ENCODE measurements at places on chromosomes 5 and 9.

- DNase-seq: no peak
Measured at GRCh38 chr9:15346837-15347236, 39.8 kb upstream of the TTC39B start.

- no peak for DNase-seq
Measured at GRCh38 chr5:55982957-55983381, 11.8 kb downstream of the IL6ST start.

DNA sequence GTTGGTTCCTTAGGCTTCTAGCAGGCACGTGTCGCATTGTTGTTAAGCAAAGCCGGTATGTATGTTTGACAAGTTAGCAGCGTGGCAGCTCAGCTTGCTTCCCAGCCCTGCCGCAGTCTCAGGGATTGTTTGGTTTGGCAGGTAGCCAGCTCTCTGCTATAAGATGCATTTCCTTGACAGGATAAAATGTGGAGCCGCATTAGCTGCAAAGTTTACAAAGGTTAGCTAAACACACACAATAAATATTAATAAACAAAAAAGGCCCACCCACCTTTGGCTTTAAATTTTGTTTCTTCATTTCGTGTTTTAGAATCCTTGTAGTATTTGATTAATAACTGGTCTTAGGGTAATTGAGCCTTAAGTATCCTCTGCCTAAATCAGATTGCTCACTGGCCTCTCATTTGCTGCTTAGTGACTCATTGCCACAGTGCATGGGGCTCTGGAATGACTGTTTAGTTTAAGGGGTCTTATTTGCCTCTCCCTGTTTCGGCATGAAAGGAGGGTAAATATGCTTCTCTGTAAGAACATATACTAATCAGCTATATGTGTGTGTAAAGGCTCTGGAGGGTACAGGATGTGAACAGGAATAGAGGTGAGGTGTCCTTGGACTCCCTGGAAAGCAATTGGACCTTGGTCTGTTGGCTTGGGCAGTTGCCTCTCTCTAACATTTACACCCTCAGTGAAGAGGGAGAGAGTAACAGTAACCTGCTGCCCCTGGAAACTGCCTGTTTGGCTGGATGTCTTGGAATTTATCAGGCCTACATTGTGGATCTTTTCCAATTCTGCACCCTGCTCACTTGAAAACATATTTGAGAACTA is 122.0 kb downstream of the GDNF start:
- DNase-seq: no peak

DNA sequence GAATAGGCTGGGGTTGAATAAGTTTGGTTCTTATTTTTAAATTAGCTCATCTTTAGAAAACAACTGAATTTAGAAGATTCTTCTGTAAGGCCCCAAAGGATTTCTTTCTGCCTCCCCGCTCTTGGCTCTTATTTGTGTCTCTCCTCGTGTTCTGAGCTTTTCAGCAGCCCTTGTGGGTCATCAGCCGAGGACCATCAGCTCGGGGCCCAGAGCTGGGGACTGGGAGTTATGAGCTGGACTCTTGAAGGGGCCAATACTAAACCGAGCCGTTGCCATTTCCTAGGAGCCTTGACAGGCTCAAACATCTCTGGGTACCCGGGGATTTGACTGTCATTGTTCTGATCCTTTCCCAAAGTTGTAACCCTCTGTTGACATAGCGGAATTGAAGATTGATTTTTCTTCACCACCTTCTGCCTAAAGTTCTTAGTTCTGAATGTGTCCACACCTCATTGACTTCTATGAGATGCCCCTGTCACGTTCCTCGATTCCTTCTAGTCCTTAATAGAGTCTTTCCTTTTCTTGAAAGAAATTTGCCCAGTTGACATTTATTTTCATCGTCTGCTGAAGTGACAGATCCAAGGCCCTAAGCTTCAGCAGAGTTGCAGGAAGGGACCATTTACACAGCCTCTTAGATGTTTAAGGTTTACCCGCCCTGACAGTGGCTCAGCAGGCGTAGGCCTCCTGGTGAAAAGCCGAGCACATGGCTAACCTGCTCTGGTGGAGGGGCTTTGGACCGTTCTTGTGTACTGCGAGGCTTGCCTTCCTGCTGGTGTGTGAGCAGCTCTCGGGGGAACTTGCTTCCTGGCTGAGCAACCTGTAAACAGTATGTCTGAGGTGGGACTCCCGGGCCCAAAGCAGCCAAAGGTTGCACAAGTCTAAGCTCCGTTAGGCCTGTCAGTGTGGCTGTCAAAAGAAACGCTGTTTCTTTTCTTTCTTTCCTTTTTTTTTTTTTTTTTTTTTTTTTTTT is 24.0 kb downstream of the ABL1 start:
- DNase-seq: no peak

GRCh38 chr9:21028466-21028865 is 3.0 kb downstream of the HACD4 start:
- peak; percentile 55 for DNase-seq

DNA sequence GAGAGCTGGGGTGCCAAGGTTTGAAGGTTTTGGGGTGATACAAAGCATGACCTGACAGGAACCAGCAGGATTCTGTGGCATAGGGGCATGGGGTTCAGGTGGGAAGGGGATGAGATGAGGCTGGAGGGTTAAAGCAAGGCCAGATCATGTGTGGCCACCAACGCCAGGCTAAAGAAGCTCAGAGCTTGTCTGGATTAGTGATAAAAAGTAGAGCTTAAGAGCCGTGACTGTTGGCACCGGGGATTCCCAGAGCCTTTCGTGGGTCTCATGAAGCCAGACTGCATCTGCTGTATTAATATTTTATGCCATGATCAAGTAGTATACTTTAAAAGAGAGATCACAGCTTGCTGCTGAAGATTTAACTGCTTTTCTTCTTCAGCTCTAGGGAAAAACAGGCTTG is 8.5 kb upstream of the GSN start:
- DNase-seq: no peak

DNA sequence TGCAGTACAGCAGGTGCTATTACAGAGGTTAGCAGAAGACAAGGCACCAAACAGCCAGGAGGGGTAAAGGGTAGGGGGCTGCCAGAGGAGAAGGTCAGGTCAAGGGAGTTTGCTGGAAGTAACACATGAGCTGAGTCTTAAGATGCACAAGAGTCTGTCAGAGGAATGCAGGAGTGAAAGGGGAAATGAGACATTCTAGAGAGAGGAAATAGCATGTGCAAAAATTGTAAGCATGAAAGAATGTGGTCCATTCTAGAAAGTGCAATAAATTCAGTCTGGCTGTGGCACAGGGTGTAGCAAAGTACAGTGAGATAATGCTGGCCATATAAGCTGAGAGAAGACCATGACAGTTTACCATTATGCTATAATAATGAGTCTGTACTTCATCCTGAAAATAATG is 6.6 kb downstream of the GOLGA1 start:
- DNase-seq: no peak

GRCh38 chr9:113888336-113888735 is 12.2 kb downstream of the ZNF618 start:
- no peak for DNase-seq

DNA sequence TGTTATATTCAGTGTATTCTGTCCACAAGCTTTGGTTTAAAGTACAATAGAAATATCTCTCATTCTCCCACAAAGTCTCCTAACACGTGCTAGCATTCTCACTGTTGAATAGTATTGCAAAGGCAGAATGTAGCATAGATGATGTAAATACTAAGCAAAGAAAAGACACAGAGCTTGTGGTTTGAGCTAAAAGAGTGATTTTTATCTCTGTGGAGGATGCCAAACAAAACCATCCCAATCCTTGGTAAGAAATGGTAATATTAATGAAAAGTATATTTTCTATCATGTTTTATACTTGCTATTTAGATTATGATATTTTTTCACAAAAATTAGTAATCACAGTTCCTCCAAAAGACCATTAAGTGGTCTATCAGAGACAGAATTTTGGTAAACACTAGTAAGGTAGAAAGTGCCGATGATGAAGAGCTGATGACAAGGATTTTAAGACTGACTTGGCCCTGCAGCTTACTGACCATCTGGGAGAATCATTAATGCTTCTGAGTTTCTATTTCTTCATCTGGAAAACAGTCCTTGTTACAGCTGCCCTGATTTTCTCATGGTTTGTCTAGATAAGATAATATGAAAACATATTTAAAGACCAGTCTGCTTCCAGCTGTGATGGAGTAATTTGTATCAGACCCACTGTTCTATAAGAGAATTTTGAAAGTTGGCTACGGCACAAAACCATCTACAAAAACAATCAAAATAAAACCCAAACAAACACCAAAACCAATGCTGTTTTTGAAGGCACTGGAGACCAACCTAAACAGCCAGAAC is 510.2 kb downstream of the SPATA31D1 start:
- DNase-seq: no peak

- peak; percentile 89 for DNase-seq
Measured at GRCh38 chr5:102223542-102224477, 72.3 kb downstream of the SLCO4C1 start.

DNA sequence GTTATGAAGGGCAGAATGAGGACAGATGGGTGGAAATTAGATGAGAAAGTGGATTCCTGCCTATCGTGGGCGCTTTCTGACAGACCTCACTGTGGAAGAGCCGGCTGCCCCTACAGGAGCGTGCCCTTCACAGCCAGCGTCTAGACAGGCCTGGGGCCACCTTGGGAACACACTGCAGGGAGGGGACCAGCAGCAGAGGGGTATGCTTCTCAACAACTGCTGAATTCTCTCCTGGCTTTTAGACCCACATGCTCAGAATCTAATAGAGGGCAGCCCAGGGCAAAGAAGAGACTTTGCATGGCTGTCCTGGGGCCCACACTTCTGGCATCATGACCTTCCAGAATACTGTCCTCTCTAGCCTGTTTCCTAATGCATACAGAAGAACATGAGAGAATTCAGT is 2.1 kb upstream of the SEMA4D start:
- no peak for DNase-seq

DNA sequence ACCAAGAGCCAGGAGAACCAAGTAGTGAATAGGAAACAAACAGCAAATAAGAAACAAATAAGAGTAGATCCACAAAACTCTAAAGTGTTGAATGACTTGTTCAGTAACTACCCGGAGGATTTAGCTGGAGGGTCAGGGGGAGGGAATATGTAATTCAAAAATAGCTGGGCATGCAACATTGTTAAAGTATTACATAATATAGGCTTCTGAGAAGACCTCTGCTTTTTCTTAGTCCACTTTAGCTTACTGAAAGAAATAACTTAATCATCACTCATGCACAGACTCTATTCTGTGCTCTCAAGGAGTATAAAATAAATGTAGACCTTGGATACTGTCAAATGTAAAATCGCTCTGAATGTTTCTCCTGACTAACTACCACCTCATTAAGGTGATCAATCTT is 183.2 kb upstream of the POU5F2 start:
- DNase-seq: no peak

DNA sequence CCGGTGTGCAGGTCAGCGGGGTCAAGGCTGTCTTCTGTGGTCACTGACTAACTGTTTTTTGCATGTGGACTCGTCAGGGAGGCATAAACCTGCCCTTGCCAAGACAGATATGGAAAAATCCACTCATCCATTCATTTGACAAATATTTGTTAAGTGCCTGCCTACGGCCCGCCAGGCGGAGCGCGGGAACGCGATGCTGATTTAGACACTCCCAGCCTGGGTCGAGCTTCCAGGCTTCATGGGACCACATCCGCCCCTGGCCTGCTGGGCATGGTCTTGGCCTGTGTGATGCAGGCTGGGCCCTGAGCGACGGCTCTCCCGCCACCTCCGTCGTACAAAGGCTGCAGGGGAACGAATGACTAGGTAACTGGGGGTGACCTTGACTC is 18.1 kb downstream of the MYMK start:
- no peak for DNase-seq

GRCh38 chr5:964821-965220 is 43.8 kb upstream of the NKD2 start:
- DNase-seq: no peak

DNA sequence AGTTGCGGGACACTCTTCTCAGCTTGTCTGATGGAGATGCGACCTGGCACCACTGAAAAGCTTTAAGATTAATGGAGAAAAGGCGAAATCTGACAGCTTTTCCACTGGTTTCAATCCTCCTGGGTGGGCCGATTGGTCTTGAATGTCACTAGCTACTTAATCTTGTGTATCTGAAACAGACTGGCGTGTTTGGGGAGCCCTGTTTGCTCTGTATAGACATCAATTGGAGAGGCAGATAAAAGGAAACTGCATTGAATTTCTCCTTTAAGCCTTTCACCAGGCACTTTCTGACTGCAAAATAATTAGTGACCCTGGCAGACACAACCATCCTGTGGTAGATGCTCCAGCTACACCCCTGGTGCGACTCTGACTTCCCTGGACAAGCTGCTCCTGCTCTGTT is 224.2 kb downstream of the NDUFS4 start:
- DNase-seq: no peak

DNA sequence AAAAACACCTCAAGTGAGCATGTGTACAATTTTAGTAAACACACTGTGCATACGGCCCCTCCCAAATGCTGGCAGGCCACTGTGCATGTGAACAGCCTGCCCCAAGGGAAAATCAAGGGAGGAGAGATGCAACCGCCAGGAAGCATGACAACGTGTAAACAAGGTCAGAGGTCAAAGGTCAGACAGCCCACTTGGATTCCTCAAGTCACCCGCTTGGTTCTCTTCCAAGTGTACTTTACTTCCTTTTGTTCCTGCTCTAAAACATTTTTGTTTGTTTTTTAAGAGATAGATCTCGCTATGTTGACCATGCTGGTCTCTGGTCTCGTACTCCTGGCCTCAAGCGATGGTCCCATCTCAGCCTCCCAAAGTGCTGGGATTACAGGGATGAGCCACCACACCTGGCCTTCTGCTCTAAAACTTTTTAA is 126.7 kb upstream of the SHB start:
- DNase-seq: peak; percentile 45

GRCh38 chr5:98727686-98728085 is 45.8 kb upstream of the RGMB start:
- DNase-seq: no peak

DNA sequence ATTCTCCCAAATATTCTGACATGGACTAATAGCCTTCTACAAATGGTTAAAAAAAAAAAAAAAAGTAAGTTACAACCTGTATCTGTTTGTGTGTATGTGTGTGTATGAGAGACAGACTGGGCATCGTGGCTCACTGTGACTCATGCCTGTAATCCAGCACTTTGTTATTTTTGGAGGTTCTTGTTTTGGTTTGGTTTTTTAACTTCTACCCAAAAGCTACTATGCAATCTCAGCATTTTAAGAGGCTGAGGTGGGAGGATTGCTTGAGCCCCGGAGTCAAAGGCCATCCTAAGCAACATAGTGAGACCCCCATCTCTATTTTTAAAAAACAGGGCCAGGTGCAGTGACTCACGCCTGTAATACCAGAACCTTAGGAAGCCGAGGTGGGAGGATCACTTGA is 17.6 kb upstream of the HAVCR1 start:
- no peak for DNase-seq

GRCh38 chr5:1172670-1173404 is 28.6 kb upstream of the SLC6A19 start:
- no peak for DNase-seq

DNA sequence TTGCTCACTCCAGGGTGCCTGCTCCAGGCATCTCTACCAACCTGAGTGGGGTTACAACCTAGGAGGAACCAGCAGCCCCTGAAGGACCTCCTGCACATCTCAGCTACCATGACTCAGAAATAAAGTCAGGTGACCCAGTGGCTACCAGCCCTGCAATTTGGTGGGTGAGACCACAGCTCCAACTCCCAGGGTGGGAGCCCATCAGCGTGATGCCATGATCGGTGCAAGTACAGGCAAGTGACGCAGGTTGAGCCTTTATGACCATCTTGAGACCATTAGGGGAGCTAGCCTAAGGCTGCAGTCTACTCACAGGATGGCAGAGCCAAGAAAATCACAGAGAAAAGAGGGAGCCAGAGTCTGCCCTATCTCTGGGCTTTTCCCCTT is 8.6 kb downstream of the SEPTIN8 start:
- no peak for DNase-seq

GRCh38 chr5:90387508-90387907 is 22.0 kb downstream of the CETN3 start:
- no peak for DNase-seq

Data from inflammatory macrophage treated with lipopolysaccharide for 1 hour (primary cell).